ENCODE measurements at places on chromosomes 7 and 10.
A peak's percentile ranks its signal among the peaks of the same experiment; 100 is the strongest.

DNA sequence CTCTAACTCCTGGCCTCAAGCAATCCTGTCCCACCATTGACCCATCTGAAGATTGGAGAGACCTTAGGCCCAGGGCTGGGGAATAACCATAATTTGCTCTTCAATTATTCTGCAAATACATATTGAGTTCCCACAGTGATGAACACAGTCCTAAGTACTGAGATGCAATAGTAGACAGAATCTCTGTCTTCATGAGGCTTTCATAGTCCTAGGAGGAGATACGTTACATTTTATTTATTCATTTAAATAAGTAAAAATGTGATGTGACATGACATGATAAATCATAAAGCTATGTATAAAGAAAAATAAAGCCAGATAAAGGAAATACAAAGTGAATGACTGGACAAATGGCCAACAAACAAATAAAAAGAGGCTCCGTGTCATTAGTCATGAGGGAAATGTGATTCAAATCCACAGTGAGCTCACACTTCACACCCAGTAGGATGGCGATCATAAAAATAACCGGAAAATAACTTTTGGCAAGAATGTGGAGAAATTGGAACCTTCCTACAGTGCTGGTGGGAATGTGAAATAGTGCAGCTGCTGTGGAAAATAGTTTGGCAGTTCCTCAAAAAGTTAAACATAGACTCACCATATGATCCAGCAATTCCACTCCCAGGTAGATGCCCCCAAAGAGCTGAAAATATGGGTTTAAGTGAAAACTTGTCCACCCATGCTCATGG lies 52.1 kb upstream of the JCAD start:
- H3K4me3 ChIP-seq = no peak overlapping the region
- no peaks in the 10 kb centered on the region for H3K27me3 ChIP-seq
- no peaks in the 10 kb centered on the region for H3K36me3 ChIP-seq
- H3K4me1 ChIP-seq = peaks cover 15% of the 10 kb centered on the region
- H3K27ac ChIP-seq = no peak overlapping the region

DNA sequence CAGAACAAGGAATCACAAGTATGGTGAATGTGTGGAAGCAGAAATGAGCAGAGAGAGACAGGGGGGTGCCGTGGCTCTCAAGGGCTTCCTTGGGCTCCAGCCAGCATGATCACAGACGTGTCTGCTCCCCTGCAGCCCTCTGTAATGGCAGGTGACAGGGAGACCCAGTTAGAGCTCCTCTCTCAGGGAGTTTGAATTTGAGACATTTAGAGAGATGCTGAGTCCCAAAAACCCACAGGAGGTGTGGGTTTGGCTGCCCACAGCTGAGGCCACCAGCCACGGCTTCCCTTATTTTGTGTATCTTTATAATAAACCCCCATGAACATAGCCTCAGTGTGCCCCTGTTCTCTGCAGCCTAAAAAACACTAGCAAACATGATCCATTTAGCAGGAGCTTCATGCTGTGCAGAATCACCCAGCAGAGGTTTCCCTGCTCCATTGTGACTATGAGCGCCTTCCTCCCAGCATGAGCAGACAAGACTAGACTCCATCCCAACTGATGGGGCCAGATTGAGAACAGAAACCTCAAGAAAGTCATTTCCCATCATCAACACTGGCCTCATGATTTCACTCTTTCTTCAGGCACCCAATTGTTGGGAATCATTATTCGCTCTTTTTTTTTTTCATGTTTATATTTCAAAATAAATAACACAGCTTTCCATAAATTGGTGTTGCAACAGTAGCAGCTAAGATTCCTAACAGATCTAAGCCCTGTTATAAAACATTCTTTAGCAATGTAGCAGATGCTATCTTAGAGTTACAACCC lies 13.4 kb downstream of the NOD1 start:
- H3K27me3 ChIP-seq = no peaks in the 10 kb centered on the region
- DNase-seq = no peak
- H3K4me3 ChIP-seq = no peak overlapping the region
- no peak overlapping the region for H3K27ac ChIP-seq
- peaks cover 36% of the 10 kb centered on the region for H3K4me1 ChIP-seq

DNA sequence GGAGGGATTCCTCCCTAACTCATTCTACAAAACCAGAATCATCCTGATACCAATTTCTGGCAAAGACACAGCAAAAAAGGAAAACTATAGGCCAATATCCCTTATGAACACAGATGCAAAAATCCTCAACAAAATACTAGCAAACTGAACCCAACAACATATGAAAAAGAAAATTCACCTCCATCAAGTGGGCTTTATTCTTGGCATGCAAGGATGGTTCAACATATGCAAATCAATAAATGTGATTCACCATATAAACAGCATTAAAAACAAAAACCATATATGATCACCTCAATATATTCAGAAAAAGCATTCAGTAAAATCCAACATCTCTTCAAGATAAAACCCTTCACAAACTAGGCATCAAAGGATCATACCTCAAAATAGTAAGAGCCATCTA lies 23.5 kb downstream of the SNX13 start:
- no peak overlapping the region for H3K4me3 ChIP-seq
- H3K36me3 ChIP-seq = no peaks in the 10 kb centered on the region
- no peak for DNase-seq
- no peaks in the 10 kb centered on the region for H3K4me1 ChIP-seq
- H3K27me3 ChIP-seq = no peaks in the 10 kb centered on the region
- no peak overlapping the region for H3K27ac ChIP-seq

DNA sequence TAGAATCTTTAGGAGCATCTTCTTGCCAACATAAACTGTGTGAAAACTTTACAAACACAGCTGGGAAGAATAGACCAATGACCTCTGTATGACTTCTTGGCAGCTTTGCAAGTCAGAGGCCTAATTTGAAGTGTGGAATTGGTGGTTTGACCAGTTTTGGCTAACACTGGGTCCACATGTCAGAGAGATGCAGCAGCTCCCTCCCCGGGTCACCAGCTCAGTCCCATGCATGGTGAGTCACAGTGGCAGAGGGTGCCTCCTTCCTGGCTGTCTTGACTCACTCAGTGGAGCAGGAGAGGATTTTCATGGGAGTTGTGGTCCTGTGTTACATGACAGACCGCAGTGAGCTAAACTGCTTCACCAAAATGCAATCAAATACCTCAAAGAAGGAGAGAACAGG lies 8.2 kb upstream of the STARD3NL start:
- no peak overlapping the region for H3K27ac ChIP-seq
- no peak for DNase-seq
- H3K27me3 ChIP-seq = no peaks in the 10 kb centered on the region
- no peaks in the 10 kb centered on the region for H3K36me3 ChIP-seq
- H3K4me1 ChIP-seq = no peaks in the 10 kb centered on the region

DNA sequence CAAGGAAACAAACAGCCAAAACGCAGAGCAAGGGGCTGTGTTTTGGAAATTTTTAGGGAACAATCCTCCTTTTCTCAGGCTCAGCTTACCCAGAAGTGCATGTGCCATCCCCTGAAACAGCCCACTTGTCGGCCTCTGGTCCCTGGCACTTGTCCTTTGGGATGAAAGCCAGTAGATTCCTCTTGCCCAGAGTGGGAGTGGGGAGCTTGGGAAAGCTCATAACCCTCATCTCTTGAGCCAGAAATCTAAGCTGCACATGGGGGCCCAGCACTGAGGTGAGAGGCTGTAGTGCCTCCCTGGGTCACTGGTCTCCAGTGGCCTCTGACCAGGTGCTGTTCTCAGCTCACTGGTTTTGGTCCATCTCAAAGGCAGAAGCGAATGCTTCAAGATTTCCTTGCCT lies 150.3 kb downstream of the RNF216 start:
- H3K4me3 ChIP-seq = no peak overlapping the region
- H3K27ac ChIP-seq = no peak overlapping the region
- H3K36me3 ChIP-seq = no peaks in the 10 kb centered on the region

GRCh38 chr10:62426600-62426999 lies 52.4 kb downstream of the ZNF365 start:
- H3K4me1 ChIP-seq = no peaks in the 10 kb centered on the region
- H3K27ac ChIP-seq = no peak overlapping the region
- H3K27me3 ChIP-seq = no peaks in the 10 kb centered on the region
- H3K4me3 ChIP-seq = no peak overlapping the region
- H3K36me3 ChIP-seq = no peaks in the 10 kb centered on the region

DNA sequence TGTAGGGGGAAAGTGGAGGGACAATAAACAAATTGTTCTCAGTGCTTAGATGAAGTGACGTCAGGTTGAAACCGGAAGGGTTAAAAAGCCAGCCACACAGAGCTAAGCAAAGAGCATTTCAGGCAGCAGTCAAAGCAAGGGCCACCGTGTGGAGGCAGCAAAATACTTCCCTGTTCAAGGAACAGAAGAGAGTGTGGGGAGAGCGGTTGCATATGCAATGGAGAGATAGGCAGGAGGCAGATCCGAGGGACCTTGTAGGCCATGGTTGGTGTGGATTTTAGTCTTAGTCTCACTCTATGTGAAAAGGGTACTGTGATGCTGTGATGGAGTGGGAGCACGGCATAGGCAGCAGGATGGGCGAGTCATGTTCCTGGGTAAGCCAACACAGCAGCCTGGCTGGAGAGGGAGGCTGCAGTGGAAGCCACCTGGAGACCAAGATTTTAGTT lies 3.8 kb upstream of the STN1 start:
- DNase-seq = peak; percentile 57
- no peak overlapping the region for H3K4me3 ChIP-seq

DNA sequence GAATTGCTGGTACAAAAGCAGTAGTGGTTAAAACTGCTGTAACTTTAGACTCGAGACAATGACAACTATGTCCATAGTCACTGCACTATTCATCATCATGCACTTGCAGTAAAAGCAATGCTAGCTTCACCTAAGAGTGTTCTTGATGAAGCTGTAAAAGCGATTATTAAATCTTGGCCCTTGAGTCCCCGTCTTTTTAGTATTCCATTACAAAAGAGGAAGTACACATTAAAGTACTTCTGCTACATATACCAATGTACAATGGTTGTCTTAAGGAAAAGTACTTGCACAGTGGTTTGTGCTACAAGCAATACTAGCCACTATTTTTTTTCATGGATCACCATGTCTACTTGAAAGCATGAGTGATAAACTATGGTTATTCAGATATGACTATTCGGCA lies 78.3 kb downstream of the ATAD1 start:
- H3K27me3 ChIP-seq = no peaks in the 10 kb centered on the region
- no peak overlapping the region for H3K27ac ChIP-seq
- no peak overlapping the region for H3K4me3 ChIP-seq
- peaks cover 4% of the 10 kb centered on the region for H3K4me1 ChIP-seq
- no peaks in the 10 kb centered on the region for H3K36me3 ChIP-seq
- DNase-seq = no peak

DNA sequence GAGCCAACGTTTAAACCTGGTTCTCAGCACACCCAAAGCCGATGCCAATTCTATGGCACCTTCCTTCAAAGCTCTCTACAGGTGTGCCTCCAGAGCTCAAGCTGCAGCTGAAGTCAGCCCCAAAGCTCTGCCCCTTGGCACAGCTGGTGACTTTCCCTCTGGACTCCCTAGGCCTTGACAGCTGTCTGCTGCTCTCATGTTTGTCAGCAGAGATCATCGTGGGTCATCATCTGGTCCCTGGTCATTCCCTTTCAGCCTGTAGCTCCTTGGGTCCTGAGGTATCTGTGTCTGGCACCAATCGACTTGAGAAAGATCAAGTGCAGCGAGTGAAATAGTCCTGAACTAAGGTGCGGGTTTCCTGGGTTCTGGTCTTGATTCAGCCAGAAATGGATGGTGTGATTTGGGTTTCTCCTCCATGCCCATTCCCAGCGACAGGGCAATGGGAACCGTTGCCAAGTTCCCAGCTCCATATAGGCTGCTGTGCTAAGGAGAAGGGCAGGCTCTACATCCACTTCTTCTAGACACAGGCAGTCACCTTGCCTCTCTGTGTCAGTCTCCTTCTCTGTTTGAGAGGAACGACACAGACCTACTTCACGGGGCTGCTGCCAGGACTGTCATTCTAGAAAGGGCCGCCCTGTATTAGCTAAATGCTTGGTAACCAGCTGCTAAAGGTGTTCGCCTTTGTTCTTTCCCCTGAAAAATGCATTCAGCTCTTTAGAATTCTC lies 3.6 kb downstream of the PKD1L1 start:
- no peak overlapping the region for H3K4me3 ChIP-seq
- H3K4me1 ChIP-seq = peaks cover 8% of the 10 kb centered on the region
- H3K27ac ChIP-seq = no peak overlapping the region
- H3K27me3 ChIP-seq = no peaks in the 10 kb centered on the region
- H3K36me3 ChIP-seq = no peaks in the 10 kb centered on the region

- peak; percentile 67 for DNase-seq
- no peaks in the 10 kb centered on the region for H3K27me3 ChIP-seq
- no peaks in the 10 kb centered on the region for H3K4me1 ChIP-seq
- no peaks in the 10 kb centered on the region for H3K36me3 ChIP-seq
Observed at GRCh38 chr7:17671956-17672355, 268.3 kb downstream of the SNX13 start.

DNA sequence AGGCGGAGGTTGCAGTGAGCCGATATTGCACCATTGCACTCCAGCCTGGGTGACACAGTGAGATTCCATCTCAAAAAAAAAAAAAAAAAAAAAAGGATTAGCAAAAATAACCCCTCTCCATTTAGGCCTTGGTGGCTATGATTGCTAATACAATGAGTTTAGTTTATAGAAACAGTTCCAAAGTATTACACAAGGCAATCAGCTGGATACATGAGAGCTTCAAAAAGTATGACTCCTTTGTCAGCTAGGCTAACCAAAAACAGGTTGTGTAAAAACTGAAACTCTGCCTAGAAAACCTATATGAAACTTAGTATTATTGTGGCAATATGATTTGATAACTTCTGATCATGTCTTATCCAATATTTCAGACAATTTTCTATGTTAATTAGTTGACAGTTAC lies 57.2 kb downstream of the SUGCT start:
- no peak for DNase-seq
- no peak overlapping the region for H3K27ac ChIP-seq

GRCh38 chr7:141884539-141885225 lies 31.5 kb upstream of the OR9A4 start:
- no peak for DNase-seq
- no peak overlapping the region for H3K4me3 ChIP-seq
- no peaks in the 10 kb centered on the region for H3K4me1 ChIP-seq

DNA sequence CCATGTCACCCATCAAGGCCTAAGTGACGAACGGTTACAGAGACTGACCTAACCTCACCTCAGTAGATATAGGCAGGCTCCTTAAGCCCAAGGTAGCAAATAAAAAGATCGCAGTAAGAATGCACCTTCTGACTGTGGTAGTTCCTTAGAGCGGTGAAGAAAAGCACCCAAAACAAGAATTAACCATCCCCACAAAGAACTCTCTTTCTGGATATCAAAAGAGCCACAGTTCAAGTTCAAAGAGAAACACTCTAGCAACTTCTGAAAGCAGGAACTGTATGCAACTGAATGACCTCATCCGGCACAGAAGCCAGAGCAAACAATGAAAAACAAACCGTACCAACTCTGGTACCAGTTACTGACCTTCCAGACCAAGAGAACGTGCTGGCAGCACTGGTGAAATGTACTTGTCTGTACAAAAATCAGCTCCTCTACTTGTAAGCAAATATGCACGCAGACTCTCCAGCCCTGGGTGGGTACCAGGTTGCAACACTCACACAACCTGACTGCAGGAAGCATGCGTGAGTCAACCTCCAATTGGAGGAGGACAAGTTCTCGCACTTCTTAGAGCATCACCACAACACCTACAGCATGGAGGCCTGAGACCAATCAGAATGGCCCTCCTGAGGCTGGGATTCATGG lies 202.7 kb downstream of the FAM107B start:
- H3K4me3 ChIP-seq = no peak overlapping the region
- H3K4me1 ChIP-seq = no peaks in the 10 kb centered on the region
- H3K36me3 ChIP-seq = no peaks in the 10 kb centered on the region
- peak; percentile 70 for DNase-seq
- H3K27me3 ChIP-seq = no peaks in the 10 kb centered on the region
- peak overlapping the region; percentile 64 for H3K27ac ChIP-seq

GRCh38 chr10:7260412-7260900 lies 150.4 kb downstream of the SFMBT2 start:
- H3K4me3 ChIP-seq = no peak overlapping the region
- peaks cover 5% of the 10 kb centered on the region for H3K4me1 ChIP-seq
- no peaks in the 10 kb centered on the region for H3K27me3 ChIP-seq
- no peaks in the 10 kb centered on the region for H3K36me3 ChIP-seq
- no peak overlapping the region for H3K27ac ChIP-seq
- no peak for DNase-seq

Measured in testis (tissue), 5 donors.